ENCODE measurements at places on chromosomes 3 and 15. TPM values are rescaled to one million over a fixed set of nuclear protein-coding genes. Genes with fewer than 3 reads are reported as not detected.

Gene GUCA1C
- total RNA-seq: not detected

Gene ECT2
- 73.4 TPM for total RNA-seq

Gene TNIK
- 39.3 TPM for total RNA-seq

Gene ACOX2
- total RNA-seq: not detected

Gene TGFBR2
- total RNA-seq: 50.5 TPM

Gene PRSS50
- total RNA-seq: not detected

Gene GPR27
- total RNA-seq: 2.3 TPM

DNA sequence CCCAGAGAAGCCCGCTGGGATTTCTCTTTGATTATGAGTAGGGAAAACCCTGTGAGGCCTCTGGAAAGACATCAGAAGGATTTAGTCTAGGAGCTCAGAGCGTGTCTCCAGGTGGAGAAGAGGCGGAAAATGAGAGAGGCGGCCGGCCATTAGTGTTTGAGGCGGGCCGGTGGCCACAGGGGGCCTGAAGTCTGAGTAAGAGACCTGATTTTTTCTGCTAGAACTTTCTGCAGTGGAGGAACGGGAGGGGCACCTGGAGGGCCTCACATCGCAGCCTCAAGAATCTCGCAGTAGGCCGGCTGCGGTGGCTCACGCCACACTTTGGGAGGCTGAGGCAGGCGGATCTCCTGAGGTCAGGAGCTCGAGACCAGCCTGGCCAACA, 28.5 kb downstream of the KLHDC8B start:
- DNase-seq: no peak

DNA sequence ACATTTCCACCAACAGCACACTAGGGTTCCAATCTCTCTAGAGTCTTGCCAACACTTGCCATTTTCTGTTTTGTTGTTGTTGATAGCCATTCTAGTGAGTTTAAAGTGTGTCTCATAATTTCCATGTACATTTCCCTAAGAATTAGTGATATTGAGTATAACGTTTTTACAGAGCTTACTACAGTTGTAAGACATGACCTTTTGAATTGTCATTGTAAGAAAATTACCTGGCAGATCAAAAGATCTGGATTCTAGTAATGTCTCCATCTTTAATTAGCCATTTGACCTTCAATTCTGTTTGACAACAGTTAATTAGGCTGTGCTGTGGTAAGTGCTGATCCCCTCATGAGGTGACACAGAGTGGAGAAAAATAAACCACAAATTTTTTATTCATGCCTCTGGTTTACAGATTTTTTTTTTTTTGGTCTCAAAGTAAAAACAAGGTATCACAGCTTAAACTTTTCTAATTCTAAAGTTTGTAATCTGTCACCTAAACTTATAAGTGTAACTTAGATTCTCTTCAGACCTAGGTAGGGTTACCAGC, 20.9 kb downstream of the MCTP2 start:
- DNase-seq: no peak

DNA sequence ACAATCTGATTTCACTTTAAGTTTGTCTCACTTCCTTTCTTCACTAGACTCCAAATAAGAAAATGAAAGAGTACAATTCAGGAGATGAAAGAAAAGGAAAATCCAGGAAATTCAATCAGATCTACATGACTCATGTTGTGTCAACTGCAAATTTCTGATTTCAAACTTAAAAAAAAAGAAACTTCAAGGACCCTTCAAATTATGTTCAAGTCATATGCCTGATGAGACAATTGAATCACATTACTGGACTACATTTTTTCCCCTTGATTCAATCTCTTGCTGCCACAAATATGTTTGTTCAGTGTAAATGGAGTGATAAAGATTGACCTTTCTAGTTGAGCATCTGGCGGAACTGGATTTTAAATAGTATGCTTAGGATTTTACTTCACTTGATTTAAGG, 37.4 kb downstream of the FRMD5 start:
- no peak for DNase-seq

DNA sequence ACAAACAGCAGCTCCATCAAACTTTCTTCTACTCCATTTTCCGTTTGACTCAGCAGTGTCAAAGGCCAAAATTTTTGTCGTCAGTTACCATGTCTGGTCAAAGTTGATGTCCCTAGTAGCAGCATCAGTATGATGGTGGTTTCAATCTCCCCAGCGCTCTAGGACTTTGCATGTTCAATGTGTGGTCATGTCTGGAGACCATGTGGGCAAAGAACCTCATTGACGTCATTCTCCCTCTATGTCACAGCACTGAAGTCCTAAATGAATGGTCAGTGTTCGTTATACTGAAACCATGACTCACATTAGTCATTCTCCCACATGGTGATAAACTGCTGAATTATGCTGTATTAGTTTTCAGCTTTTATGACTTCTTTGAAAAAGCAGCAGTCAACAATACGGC, 23.2 kb downstream of the SHC4 start:
- DNase-seq: peak; percentile 87

DNA sequence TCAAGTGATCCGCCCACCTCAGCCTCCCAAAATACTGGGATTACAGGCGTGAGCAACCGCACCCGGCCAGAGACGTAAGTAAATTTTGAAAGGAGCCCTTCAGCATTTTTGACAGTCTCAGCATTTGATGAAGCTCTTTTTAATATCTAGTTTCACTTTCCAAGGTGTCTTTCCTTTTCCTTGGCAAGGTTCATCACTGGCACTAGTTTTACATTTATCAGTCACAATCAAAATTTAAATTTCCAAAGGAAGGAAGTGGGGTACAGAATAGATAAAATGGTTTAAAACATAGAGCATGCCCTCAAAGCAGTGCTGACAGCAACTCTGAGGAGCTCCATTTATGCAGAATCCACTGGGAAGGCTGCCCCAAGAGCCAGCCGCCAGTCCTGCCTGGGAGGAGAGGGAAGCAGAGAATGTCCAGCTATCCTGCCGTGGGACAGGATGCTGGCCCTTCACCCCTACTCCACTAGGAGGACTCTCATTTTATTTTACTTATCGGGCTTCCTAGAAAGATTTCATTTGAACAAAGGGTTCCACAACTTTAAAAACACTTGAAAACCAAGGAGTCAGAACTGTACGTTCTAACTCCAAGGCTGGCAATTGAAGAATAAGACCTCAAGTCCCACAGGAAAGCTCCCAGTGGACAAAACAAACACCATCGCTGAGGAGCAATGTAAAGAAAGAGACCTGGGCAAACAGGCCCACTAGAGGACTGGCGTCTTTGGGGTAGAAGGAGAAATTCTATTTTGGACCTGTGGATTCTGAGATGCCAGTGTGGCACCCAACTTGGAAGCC, 9.9 kb downstream of the SFMBT1 start:
- no peak for DNase-seq

DNA sequence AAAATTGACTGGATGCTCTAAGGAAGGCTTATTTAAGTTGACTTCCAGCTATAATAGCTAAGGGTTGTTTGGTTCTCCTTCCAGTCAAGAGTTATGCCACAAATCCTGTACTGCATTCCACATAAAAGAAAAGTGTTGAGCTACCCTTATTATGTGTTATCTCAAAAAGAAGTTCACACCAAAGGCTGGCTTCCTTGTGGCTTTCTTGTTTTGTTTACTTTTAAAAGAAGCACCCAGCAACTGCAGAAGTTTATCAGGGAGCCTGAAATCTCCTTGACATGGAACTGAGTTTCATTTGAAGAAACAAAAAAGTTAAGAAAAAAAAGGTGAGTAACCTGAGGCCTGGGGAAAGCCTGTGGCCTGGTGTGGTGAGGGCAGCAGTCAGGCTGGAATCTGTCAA, 10.2 kb downstream of the MGLL start:
- no peak for DNase-seq

GRCh38 chr3:11145888-11146287, 8.4 kb upstream of the HRH1 start:
- no peak for DNase-seq

DNA sequence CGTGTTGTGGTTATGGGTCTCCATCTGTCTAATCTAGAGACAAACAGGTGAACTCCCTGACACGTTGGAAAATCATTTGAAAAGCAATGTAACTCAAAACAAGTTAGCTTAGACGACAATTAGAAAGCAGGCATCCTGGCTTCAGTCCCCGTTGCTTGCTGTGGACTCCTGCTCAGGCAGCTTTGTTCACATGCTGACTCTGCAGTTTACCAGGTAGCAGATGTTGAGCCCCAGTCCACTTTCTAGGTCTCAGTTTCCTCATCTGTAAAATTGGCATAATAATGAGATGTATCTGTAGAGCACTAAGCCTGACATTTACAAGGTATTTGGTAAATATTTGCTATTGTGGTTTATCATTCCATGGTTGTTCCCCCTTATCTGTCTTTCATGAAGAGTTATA, 327.2 kb upstream of the CHRM5 start:
- no peak for DNase-seq

- DNase-seq: no peak
Measured at GRCh38 chr3:38722781-38723568, 73.5 kb upstream of the SCN5A start.

- DNase-seq: no peak
Measured at GRCh38 chr3:150221904-150222523, 186.1 kb upstream of the TSC22D2 start.

- DNase-seq: no peak
Measured at GRCh38 chr3:14174483-14174882, 3.9 kb downstream of the XPC start.

GRCh38 chr3:178768072-178768864, 232.0 kb downstream of the KCNMB2 start:
- DNase-seq: no peak

- DNase-seq: no peak
Measured at GRCh38 chr3:122745369-122746021, 48.1 kb downstream of the HSPBAP1 start.

- DNase-seq: no peak
Measured at GRCh38 chr3:130423064-130423463, 77.6 kb downstream of the COL6A5 start.

GRCh38 chr3:80785475-80785874, 976.0 kb downstream of the GBE1 start:
- DNase-seq: no peak

DNA sequence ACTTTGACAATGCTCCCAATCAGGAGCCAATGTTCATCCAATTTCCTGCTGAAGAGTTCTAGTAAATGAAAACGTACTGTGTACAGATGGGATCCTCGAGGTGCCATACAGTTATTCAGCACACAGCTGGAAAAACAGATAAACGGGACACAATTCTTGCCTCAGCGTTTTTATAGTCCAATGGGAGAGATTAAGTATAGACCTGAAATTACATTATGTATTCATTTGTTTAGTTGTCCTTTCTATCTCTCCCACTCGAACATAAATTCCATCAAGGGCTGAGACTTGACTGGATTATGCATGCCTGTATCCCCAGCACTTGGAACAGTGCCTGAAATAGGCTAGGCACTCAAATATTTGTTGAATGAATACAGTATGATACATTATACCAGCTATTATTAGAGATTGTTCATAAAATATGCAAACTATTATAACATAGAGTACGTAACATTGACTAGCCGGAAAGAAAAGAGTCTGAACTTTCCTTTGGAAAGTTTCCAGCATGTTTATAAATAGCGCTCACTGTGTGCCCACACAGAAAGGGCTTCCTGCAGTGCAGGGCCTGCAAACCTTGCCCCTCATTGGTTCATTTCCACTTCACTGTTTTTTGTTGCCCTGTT, 27.4 kb upstream of the SNTN start:
- DNase-seq: no peak

- no peak for DNase-seq
Measured at GRCh38 chr3:194773771-194774455, 88.2 kb downstream of the FAM43A start.

- no peak for DNase-seq
Measured at GRCh38 chr15:36254426-36254825, 325.0 kb upstream of the CDIN1 start.

DNA sequence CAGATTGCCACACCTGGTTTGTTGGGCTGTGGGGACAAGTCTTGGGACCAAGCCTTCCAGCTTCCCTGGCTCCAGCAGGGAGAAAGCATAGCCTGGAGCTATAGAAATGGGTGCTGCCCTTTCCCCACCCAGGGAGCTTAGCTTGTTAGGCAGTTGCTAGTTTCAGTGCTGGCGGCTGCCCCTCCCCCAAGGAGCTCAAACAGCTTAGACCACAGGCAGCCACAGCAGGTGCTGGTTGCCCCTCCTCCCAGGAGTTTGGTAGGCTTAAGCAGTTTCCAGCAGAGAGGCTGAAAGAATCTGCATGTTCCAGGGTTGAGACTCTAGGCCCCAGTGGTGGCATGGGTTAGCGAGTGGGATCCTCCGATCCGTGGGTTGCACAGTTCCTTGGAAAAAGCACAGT, 889.7 kb downstream of the IGSF11 start:
- DNase-seq: no peak

- DNase-seq: no peak
Measured at GRCh38 chr3:72158639-72159326, 373.8 kb upstream of the PROK2 start.

- no peak for DNase-seq
Measured at GRCh38 chr3:111269777-111270176, 198.2 kb downstream of the NECTIN3 start.

DNA sequence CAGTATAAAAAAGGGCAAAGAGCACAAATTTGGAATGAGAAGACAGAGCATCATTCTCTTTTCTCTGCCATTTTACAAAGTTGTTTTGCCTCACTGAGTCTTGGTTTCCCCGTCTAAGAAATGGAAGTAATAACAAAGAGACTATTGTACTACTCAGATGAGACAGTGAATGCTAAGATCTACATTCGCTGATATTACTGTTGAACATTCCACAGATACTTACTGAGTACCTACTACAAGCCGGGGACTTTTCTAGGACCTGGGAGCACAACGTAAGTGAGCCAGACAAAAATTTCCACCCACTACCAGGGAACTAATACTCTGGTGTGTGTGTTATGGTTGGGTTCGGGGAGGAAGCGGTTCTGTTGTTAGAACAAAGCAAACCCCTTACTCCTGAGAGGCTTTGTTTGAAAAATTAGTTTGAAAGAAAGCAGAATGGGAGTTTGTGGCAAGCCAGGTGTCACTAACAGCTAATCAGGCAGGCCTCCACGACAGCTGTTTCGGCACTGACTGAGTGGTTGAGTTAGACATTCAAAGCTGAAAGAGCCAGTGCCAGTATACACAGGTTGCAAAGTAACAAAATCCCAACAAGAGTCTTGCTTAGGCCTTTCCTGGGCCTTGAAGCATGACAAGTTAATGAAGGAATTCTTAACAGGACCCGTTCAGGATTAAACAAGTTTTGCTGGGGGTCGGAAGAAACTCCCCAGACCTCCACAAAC, 458.3 kb downstream of the EDEM1 start:
- no peak for DNase-seq

DNA sequence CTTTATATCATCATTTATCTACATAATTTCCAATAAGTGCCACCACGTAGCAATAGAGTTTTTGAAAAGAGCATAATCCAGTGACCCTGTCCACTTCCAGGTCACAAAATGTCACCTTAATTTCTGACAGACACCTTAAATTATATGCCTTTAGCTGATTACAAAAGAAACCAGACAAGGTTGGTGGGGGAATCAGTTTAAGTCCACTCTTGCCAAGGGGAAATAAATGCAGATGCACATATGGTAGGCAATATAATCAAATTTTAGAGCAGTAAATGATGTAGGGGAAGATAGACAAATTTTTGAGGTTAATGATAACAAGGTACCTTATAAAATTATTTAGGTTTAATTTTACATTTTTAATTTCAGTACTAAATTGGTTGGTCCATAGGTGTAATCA, 253.5 kb downstream of the ZIC1 start:
- no peak for DNase-seq

GRCh38 chr3:134628884-134629283, 21.9 kb downstream of the KY start:
- DNase-seq: no peak

- no peak for DNase-seq
Measured at GRCh38 chr3:178669022-178669601, 132.9 kb downstream of the KCNMB2 start.

GRCh38 chr15:57604507-57604906, 12.8 kb downstream of the MYZAP start:
- DNase-seq: no peak

GRCh38 chr3:77096966-77097890, 57.3 kb downstream of the ROBO2 start:
- no peak for DNase-seq

Measured in activated CD8-positive, alpha-beta memory T cell treated with anti-CD3 and anti-CD28 coated beads, Interleukin-2, amount 10 ng/mL, durations not matched to agents 7 days and 5 days (primary cell).